ENCODE measurements at places on chromosomes 6 and 20.

DNA sequence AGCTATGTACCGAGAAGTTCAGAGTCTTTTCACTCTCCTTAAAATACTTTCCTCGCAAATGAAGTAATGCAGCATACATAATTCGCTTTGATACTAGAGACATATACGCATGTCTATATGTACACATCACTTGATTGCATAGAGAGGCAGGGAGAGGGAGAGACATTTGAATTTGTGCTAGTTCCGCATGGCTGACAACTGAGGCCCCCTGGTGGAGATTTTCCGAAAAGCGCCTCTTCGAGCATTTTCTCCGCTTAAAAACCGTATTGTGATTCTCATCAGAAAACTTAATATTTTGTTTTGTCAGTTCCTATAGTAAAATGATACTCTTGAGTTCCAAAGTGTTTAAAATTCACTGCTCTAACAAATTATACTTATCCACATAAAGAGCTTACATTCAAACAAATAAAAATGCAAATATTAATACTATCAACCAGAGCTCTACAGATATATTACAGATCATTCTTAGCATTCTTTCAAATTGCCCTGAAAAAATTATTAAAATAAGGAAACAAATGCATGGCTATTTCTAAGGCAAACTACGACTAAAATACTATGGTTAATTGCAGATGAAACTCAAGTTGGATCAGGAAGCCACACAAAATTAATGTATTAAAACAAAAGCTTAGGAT, 637 bp downstream of the MYLK4 start:
- peak; percentile 40 for DNase-seq

DNA sequence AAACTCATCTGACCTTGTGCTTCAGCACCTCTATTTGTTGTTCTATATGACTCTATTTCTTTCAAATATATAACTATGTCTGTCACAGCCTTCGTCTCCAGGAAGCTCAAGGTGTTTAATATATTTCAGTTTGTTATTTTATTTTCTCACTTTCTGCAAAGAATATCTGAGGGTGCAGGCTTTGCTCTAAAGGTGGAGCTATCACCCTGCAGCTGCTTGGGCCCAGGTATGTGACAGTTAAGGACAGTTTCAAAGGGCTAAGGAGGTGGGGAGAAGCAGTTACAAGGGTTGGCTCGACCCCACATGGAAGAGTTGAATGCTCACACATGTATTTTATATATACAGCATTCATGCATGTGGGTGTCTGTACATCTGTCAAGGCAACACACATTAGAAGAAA, 405.6 kb downstream of the BTBD9 start:
- DNase-seq: no peak

GRCh38 chr6:139903411-139904157, 529.1 kb upstream of the CITED2 start:
- DNase-seq: no peak

- DNase-seq: no peak
Observed at GRCh38 chr20:16175322-16175961, 397.8 kb downstream of the KIF16B start.

GRCh38 chr6:131183427-131184095, 48.3 kb downstream of the AKAP7 start:
- DNase-seq: no peak

DNA sequence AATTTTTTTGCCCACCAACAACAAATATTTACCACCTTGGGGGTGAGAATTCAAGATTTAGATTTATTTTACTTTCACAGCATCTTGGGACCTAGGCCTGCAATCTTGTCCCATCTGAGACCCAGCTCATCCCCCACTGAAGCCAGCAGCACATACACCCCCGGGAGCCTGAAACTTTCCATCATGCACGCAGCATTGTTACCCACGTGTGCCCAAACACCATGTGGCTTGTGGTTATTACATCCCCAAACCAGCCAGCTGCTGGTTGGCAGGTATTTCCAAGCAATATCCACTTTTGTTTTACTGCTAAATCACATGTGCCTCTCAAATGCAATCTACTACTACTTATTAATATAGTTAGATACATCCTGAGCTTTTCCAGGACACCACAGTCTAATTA, 149.3 kb upstream of the NT5E start:
- DNase-seq: no peak

All from stimulated activated CD4-positive, alpha-beta T cell treated with anti-CD3 and anti-CD28 coated beads, Interleukin-1b, Interleukin-23, amount 100 ng/mL, for 24 hours (primary cell).